Frontal cortex (tissue), 4 donors: ENCODE measurements at places on chromosomes 7 and 10. TPM values are rescaled to one million over a fixed set of nuclear protein-coding genes. Genes with fewer than 3 reads are reported as not detected.

DNA sequence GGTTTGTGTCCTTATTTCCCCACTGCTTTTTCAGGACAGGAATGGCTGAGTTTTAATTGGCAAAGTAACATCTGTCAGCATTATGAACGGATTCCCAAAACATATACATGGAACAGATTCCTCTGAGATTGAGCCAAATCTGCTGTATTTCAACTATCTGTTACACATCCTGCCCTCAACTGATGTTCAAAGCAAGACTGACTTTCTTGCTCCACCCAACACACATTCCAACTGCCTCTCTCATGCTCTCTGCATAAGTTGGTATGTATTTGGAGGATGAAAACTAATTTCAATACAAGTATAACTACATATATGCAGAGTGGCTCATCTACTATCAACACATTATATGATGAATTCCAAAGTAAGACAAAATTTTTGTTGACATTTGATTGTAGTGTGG lies 342.2 kb downstream of the GATA3 start:
- no peak for DNase-seq

- no peak for DNase-seq
Measured at GRCh38 chr10:95516774-95517373, 44.3 kb downstream of the SORBS1 start.

DNA sequence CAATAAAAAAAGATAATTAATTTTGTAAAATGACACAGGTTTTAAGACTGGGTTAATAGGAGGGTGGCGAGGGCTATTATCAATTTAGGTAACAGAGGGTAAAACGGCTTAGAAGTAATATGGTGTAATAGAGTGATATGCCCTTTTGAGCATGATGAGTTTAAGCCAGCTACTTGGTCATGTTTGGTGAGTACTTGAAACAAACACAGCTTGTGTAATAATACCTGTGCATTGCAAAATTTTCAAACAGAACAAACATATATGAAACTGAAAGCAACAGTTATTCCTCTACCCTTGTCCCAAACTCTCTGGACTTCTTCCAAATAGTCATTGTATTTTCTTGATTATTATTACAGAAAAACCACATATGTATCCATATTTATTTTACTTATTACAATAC lies 241.7 kb downstream of the MAGI2 start:
- no peak for DNase-seq

The BAG3 gene
- total RNA-seq, result 0.82 TPM

The PDE1C gene
- 19.2 TPM for total RNA-seq

DNA sequence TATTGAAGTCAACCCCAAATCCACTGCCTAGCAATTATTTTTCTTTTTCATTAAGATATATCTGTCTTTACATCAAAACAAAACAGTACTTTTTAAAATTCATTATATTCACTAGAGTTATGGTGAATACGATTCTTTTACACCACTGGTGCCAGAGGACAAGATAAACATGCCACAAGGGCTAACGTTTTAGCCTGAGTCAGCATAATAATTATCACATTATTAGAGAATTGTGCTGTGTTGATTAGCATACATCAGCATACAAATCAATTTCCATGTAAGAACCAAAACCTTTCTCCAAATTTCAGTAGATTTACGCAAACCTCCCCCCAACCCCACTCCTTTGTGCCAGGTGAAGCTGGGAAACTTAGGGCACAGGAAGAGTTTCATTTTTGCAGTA lies 131.1 kb upstream of the TMEM106B start:
- no peak for DNase-seq

GRCh38 chr7:139271718-139272628 lies 40.9 kb downstream of the UBN2 start:
- DNase-seq, result no peak

The BRAT1 gene
- 16.7 TPM for total RNA-seq

The DOCK4 gene
- total RNA-seq, result 70.9 TPM

DNA sequence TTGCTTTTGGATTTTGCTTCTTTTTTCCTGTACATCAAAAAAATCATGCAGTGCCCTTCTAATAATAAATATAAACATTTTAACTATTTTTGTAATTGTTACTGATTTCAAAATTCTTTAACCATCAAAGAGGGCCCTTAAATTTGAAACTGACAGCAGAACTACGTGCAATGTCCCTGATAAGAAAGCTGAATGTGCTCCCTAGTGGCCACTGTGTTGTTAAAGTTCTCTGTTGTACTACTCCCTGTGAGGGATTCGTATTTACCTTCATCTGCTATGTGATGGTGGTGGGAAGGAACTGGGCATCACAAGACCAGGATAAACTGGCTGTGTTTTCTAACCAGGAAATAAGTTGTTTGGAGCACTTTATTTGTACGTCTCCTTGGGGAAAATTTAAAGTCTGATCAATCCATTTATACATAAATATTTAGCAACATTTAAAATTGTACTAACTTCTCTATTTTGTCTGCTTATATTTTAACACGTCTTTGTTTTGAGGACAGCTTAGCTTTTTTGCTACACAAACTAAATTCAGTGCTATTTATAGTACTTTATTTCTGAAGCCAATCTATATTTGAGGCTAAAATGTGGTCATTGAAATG lies 322.4 kb downstream of the HGF start:
- no peak for DNase-seq
